ENCODE measurements at places on chromosomes 1 and 21.

GRCh38 chr1:150372580-150372979 is 8.6 kb downstream of the RPRD2 start:
- DNase-seq = no peak

GRCh38 chr1:154578058-154578418 is 10.5 kb downstream of the CHRNB2 start:
- no peak for DNase-seq

GRCh38 chr1:58739856-58740466 is 40.1 kb upstream of the MYSM1 start:
- DNase-seq = peak; percentile 71

DNA sequence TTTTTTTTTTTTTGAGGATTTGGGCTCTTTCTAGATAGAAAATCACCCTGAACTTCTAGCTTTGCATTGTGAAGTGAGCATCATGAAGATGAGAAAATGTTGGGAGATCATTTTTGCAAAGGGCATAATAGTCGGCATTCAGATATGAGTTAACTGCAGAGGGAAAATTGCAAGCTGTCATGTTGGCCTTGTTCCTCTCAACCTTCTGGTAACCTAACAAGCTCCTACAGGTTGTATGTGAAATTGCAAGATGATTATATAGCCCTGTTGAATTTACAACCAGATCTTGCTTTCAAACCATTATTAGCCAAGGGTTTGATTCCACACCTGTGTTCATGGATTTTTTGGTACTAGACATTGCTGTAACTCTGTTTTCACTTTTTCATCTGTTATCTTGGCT is 2.2 kb downstream of the ELOA start:
- peak; percentile 39 for DNase-seq

DNA sequence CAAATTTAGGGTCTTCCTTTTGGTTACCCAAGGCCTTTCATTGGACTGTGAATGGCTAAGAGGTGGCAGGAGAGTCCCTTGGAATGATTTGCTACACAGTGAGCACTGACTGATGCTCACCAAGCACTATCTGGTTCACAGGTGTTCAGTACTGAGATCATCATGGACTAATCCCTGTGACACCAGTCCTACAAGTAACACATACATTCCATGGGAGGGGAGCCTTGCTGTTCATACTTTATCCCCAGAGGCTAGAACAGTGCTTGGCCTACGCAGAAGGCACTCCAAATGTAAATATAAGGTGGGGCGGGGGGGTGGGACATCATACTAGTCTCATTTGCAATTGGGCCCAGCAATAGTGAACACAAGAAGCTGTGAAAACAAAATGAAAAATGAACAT is 20.5 kb upstream of the TMEM200B start:
- no peak for DNase-seq

- DNase-seq = no peak
These were observed 183.0 kb downstream of the HIVEP3 start for GRCh38 chr1:41735631-41736260.

DNA sequence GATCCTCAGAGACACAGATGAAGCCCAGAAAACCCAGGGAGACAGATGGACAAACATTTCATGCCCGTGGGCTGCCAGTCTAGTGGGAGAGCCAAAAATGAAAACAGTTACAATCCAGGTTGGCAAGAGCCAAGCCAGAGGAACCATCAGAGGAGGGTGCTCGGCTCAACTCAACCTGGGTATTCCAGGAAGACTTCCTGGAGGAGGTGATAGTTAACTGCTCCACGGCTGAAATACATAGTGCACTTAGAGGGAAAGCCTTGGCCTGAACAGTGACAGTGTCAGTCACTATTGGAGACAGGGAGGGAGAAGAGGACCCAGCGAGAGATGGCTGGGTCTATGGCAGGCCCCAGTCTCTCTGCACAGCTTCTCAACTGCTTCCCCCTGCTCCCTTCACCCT is 1.9 kb downstream of the ARHGEF19 start:
- DNase-seq = no peak

DNA sequence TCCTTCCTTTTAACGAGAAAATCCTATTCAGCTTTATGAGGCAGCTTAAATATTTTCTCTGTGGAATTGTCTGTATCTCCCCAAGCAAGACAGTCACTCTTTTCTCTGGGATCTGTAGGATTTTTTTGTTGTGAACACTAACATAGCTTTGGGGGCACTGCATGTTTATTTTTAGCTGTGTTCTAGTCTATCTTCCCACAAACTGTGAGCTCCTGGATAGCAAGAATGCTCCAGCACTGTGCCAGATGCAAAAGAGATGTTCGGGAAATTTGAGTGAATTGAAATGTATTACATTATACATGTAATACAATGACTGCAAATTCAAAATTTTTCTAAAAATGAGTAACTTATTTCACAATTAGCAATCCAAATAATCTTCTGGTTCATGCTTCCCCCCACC is 282.2 kb downstream of the PLPP3 start:
- DNase-seq = no peak

DNA sequence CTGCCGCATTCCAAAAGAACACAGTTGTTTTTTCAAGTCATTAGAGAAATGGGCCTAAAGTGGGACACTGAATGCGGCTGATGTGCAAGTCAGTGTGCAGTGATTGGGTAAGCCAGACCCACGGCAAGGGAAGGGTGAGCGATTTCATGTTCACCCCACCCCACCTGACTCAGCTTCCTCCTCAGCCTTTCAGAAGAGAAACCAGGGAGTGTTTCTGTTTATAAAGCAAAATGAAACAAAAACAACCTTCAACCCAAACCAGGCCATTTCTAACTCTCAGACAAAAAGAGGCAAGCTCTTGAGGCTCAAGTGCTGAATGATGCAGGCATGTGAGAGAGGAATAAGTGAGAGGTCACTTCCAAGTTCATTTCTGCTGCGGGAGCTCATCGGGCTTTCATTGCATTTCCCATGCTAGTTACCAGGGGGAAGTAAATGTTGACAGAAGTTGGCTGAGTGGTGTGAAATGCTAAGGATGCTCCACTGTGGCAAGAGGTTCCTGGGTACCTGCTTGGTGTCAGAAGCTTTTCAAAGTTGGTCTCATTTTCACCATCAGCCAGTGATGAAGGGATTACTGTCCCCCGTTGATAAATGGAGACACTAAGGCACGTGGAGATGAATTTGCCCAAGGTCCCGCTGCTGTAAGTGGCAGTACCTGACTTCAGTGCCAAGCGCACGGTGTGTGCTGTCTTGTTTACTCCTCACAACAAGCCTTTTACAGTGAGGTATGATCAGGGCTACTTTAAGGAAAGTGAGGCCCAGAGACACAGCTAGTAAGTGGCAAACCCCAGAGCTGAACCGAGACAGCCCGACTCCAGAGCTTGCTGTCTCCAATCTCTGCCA is 29.1 kb downstream of the STPG1 start:
- peak; percentile 69 for DNase-seq

GRCh38 chr1:207429963-207430362 is 24.2 kb upstream of the CR2 start:
- no peak for DNase-seq

GRCh38 chr1:183276386-183277080 is 90.5 kb downstream of the LAMC2 start:
- DNase-seq = no peak

DNA sequence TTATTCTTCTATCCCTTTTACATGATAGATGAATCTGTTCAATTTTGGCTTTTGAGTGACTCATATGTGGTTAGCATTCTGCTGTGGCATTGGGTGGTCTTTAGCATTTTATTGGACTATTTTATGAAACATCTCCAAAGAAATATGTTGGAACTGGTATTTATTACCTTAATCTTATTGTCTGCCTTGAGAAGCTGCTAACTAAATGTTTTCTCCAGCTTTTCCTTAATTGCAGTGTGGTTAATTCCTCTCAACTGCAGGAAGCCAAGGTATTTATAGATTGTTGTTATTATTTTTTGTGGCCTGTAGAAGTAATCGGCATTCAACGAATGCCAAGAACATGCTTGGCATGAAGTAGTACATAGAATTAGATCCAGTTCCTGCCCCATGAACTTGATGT is 64.1 kb downstream of the NOS1AP start:
- no peak for DNase-seq

DNA sequence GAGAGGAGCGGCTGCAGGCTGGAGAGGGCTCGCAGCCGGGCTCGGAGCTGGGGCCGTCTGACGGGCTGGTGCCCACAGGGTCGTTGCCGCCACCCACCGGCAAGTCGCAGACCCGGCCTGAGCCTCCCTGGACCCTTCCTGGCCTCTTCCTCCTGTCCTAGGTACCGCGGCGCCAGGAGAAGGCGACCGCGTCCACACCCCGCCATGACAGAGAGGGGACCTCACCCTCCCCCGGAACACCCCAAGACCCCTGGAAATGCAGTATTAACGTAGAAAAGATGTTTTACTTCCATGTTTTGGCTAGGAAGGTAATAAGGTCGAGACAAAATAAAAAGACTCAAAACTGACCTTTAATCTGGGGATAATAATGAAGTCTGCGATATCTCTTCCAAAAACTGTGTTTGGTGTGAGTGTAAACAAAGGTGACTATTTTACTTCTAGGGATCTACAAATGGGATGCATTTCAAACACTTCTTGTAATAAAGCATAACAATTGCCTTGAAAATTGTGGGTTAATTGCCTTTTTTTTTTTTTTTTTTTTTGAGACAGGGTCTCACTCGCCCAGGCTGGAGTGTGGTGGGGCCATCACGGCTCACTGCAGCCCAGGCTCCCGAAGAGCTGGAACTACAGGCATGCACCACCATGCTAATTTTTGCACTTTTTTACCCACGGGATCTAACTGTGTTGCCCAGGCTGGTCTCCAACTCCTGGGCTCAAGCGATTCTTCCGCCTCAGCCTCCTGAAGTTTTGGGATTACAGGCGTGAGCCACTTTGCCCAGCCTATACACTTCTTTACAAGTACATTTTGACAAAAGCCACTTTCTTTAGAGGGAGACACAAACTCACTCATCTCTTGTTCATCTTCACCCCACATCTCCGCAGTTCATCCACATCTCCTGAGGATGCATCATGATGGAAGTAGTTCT is 838 bp upstream of the RSRP1 start:
- DNase-seq = no peak

- no peak for DNase-seq
These were observed 101.2 kb downstream of the GLIS1 start for GRCh38 chr1:53637511-53638359.

GRCh38 chr1:205245096-205245495 is 17.4 kb downstream of the TMCC2 start:
- no peak for DNase-seq

GRCh38 chr1:113946678-113947387 is 17.7 kb downstream of the HIPK1 start:
- no peak for DNase-seq

DNA sequence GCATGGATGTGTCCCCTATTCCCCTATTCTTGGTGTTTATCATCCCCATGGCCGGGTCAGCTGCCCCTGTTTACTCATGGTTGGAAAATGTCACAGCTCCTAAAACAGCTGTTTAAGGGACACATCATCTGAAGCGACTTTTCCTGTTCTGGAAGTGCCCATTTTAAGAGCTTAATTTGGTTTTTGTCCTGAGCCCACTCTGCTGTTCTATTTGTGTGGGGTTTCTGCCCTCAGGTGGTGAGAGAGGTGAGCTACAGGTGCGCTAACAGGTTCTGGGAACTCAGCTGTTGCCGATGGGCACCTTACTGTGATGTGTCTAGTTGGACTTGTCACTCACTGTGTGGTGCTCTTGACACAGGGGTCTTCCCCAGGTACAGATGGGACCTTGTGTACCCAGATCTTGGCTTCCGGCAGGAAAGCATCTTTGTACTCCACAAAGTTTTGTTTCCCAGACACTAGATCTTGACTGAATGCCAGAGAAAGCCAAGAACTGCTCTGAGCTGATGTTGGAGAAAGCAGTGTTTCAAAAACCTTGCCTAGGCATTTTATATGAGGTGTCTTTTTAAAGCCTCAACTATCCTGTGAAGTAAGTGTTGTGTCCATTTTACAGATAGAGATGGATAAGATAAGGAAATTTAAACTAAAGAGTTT is 59.0 kb upstream of the CD1D start:
- DNase-seq = peak; percentile 11

DNA sequence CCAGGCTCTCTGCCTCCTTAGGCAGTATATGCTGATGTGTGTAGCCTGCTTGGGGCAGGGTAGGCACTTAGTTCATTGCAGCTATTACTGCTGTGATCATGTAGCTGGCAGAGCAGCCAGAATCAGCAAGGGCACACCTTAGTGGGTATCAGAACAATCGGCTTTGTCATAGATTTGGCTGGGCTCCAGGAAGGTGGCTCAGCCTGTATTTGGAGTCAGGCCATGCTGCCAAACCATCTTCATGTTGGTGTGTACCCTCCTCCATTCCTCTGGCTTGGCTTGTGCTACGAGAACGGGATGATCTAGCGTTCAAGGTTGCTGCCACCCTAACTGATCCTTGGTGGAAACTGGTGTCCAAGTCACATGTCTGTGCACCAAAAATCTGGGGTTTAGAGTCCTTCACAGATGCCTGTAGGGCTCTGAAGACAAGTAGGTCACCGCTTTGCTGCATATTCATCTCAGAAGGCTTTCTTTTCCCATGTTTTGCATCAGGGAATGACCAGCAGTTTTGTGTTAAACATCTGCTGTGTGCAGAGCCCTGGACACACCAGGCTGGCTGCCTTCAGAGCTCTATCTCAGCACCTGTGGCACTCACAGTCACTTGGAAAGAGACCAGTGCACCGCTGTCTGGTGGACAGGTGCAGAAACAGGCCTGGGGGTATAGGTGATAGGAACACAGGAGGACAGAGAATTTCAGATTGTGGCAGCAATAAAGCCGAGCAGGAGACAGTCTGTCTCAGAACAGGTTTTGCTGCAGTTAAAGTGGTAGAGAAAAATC is 23.7 kb downstream of the VANGL1 start:
- no peak for DNase-seq
